ENCODE measurements at places on chromosomes 7 and 10.

GRCh38 chr7:28296571-28297483 lies 115.5 kb upstream of the CREB5 start:
- H3K27me3 ChIP-seq = no peaks in the 10 kb centered on the region
- peaks cover 61% of the 10 kb centered on the region for H3K4me1 ChIP-seq

DNA sequence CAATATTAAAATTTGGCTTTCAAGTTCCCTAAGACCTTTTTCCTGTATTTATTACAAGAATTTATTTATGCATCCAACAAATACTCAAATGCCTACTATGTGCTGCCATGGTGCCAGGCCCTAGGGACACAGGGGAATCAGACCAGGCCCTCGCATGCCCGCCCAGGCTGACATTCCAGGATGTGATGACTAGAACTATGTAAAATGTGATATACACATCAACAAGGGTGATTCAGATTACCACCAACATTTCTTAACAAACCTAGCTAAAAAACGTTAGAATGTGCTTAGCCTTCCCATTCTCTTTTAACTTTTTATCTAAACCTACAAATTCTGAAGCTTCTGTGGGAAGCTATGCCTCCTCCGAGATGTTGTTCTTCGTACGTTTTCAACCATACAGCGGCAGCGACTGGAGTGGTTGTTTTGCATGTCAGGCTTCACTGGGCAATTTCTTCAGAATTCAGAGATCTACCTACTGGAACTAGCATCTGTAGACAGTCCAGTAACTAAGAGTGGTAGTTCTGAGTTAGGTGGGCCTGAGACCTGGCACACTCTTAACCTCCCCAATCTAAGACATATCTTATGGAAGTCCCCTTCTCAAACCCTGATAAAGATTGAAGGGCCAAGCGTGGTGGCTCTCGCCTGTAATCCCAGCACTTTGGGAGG lies 22.1 kb downstream of the GNA12 start:
- peaks cover under 1% of the 10 kb centered on the region for H3K36me3 ChIP-seq
- peaks cover 94% of the 10 kb centered on the region for H3K4me1 ChIP-seq
- DNase-seq = no peak
- no peaks in the 10 kb centered on the region for H3K27me3 ChIP-seq

- no peak overlapping the region for H3K27ac ChIP-seq
- H3K27me3 ChIP-seq = peaks cover 4% of the 10 kb centered on the region
- no peak for DNase-seq
- peaks cover 4% of the 10 kb centered on the region for H3K36me3 ChIP-seq
- peaks cover 44% of the 10 kb centered on the region for H3K4me1 ChIP-seq
These were observed 585.6 kb downstream of the SUGCT start for GRCh38 chr7:40720416-40720815.

- peaks cover 13% of the 10 kb centered on the region for H3K27me3 ChIP-seq
- H3K36me3 ChIP-seq = no peaks in the 10 kb centered on the region
- H3K4me3 ChIP-seq = peak overlapping the region; percentile 87
- DNase-seq = no peak
- no peak overlapping the region for H3K27ac ChIP-seq
These were observed 1.8 kb downstream of the SLK start for GRCh38 chr10:103968441-103969391.

GRCh38 chr7:29459589-29459988 lies 104.0 kb upstream of the PRR15 start:
- H3K36me3 ChIP-seq = no peaks in the 10 kb centered on the region
- H3K4me1 ChIP-seq = peaks cover 25% of the 10 kb centered on the region
- no peak overlapping the region for H3K27ac ChIP-seq
- DNase-seq = no peak

DNA sequence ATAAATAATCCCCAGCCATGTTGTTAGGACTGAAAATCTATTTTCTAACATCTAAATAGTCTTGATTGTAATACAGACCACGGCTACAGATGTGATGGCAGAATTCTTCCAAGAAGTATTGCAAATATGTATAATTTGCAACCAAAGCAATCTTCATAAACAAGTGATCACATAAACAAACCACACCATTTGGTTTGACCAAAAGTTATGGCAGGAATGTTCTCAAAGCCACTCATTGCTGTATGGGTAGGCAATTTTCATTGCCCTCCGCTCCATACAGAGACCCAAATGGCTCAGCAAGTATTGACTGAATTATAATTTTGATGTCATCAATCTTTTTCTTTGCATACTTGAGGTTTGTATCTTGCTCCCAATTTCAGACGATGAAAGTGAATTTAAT lies 19.0 kb upstream of the RHOBTB1 start:
- H3K36me3 ChIP-seq = no peaks in the 10 kb centered on the region
- no peak overlapping the region for H3K27ac ChIP-seq
- no peaks in the 10 kb centered on the region for H3K27me3 ChIP-seq
- no peak for DNase-seq
- H3K4me3 ChIP-seq = no peak overlapping the region
- H3K4me1 ChIP-seq = peaks cover 23% of the 10 kb centered on the region

GRCh38 chr7:135343361-135343760 lies 109.7 kb downstream of the STRA8 start:
- DNase-seq = no peak
- H3K27ac ChIP-seq = no peak overlapping the region
- no peak overlapping the region for H3K4me3 ChIP-seq
- no peaks in the 10 kb centered on the region for H3K27me3 ChIP-seq
- no peaks in the 10 kb centered on the region for H3K4me1 ChIP-seq

- H3K36me3 ChIP-seq = no peaks in the 10 kb centered on the region
- no peak overlapping the region for H3K27ac ChIP-seq
- no peaks in the 10 kb centered on the region for H3K27me3 ChIP-seq
These were observed 29.1 kb downstream of the EZH2 start for GRCh38 chr7:148854983-148855382.

- no peak overlapping the region for H3K27ac ChIP-seq
- no peak overlapping the region for H3K4me3 ChIP-seq
- no peaks in the 10 kb centered on the region for H3K27me3 ChIP-seq
- no peaks in the 10 kb centered on the region for H3K36me3 ChIP-seq
These were observed 166.2 kb upstream of the CACNA2D1 start for GRCh38 chr7:82609746-82610145.

DNA sequence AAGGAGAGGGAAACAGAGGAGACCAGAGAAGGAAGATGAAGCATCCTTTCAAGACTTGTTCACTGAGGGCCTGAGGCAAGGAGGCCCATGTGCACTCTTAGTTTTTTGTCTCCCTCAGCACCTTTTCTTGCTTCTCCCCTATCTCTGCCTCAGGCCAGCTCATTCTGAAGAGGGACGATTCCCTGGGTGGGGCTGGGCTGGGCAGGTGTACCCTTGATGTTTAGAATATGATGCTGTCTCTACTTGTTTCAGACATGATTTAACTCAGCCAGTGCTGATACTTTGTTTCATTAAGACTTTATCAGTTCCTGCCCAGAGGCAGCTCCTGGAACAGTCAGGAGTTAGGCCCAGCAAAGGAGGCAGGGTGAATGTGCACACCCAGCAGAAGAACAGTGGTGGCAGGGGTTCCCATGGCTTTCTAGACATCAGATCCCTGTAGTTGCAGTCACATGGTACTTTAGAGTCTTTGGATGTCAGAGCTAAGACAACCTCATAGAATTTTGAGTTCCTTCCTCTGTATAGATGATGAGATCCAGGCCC lies 3.4 kb downstream of the PRXL2A start:
- no peak overlapping the region for H3K4me3 ChIP-seq
- DNase-seq = no peak
- no peaks in the 10 kb centered on the region for H3K36me3 ChIP-seq
- H3K4me1 ChIP-seq = peaks cover 61% of the 10 kb centered on the region
- no peak overlapping the region for H3K27ac ChIP-seq

DNA sequence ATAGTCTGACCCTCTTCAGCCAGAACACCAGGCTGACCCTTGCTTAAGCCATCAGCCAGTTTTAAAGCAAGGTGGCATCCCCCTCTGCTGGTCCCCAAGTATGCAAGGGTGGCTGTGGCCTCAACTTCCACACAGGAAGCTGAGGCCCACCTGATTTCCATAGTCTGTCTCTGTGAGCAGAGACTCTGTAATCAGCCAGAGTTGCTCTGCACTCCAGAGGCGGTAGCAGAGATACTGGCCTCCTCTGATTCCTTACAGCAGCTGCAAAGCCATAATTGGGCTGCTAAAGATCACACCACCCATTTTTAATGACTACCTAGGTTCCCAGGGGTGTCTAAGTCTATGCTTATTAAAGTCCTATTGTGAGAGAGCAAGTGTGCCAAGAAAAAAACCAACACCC lies 1.8 kb downstream of the PDAP1 start:
- peak overlapping the region; percentile 99 for H3K4me3 ChIP-seq
- H3K27me3 ChIP-seq = no peaks in the 10 kb centered on the region
- peaks cover 18% of the 10 kb centered on the region for H3K4me1 ChIP-seq
- no peak for DNase-seq

DNA sequence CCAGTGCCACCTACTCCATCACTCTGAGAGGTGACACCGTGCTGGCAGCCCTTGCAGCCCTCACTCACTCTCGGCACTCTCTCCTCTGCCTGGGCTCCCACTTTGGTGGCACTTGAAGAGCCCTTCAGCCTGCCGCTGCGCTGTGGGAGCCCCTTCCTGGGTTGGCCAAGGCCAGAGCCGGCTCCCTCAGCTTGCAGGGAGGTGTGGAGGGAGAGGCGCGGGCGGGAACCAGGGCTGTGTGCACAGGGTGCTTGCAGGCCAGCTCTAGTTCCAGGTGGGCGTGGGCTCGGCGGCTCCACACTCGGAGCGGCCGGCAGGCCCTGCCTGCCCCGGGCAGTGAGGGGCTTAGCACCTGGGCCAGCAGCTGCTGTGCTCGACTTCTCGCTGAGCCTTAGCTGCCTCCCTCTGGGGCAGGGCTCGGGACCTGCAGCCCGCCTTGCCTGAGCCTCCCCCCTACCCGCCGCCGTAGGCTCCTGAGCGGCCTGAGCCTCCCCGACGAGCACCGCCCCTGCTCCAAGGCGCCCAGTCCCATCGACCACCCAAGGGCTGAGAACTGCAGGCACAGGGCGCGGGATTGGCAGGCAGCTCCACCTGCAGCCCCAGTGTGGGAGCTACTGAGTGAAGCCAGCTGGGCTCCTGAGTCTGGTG lies 48.7 kb upstream of the SLC35G1 start:
- no peak overlapping the region for H3K4me3 ChIP-seq
- no peak overlapping the region for H3K27ac ChIP-seq
- peaks cover 100% of the 10 kb centered on the region for H3K27me3 ChIP-seq
- no peak for DNase-seq
- peaks cover 43% of the 10 kb centered on the region for H3K36me3 ChIP-seq
- H3K4me1 ChIP-seq = peaks cover 29% of the 10 kb centered on the region

- no peak overlapping the region for H3K27ac ChIP-seq
- peaks cover 23% of the 10 kb centered on the region for H3K4me1 ChIP-seq
- peaks cover 5% of the 10 kb centered on the region for H3K36me3 ChIP-seq
- H3K27me3 ChIP-seq = peaks cover 53% of the 10 kb centered on the region
- no peak for DNase-seq
These were observed 427.1 kb upstream of the GALNT17 start for GRCh38 chr7:70704831-70705346.

DNA sequence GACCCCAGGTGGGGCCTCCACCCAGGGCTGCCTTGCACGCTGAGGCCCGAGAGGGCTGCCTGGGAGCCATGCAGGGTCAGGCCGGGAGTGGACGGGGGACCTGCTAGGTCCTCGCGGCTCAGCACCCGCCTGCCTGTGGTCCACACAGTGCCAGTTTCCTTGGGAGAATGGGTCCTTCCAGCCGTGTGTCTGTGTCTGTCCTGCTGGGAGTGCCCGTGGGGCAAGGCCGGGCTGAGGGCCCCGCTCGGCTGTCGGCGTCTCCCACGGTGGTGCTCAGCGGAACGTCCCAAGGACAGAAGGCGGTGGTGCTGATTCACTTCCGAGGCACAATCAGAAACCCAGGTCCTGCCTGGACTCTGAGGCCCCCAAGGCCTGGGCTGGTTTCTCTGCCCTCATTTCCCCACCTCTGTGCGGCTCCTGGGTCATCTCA lies 23.2 kb upstream of the GTPBP4 start:
- no peak overlapping the region for H3K4me3 ChIP-seq
- H3K27me3 ChIP-seq = peaks cover 13% of the 10 kb centered on the region
- no peak for DNase-seq
- no peaks in the 10 kb centered on the region for H3K36me3 ChIP-seq

DNA sequence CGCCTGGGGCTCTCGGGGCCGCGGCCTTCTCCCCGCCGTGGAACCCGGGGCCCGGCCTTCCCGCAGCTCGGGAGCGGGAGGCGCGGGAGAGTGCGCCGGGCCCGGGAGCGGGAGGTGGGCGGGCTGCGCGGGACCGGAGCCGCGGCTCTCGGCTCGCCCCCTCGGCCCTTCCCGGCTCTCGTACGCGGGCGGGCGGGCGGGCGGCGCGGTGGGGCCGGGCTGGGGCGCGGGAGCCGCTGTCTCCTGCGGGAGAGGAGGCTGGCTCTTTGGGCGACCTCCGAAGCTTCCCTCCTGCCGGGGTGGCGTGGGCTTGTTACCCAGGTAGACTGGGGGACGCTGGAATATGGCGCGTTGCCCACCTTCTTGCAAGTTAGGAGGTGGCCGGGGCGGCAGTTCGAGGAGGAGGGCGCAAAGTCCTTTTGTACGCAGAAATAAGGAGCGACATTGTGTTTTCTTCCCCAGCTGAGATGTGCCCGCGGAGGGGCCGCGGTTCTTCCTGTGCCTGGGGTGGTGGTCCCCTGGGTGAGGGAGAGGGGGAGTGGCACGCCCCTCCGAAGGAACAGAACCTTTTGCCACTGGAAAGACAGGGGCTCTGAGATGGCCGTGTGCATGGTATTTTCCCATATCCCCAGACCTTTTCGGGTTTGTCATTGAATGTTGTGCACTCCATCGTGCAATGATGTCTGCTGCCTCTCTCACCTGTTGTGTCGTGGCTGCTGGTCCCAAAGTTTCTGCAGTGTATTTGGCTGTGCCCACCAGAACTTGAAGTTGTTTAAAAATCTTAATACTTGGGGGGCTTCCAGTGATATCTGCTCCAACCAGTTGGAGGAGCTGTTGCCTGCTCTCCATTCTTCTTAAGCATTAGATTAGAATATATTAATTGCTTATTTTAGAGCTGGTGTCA lies 844 bp downstream of the NRF1 start:
- peak; percentile 31 for DNase-seq
- peak overlapping the region; percentile 92 for H3K4me3 ChIP-seq
- peak overlapping the region; percentile 70 for H3K27ac ChIP-seq
- peaks cover 37% of the 10 kb centered on the region for H3K4me1 ChIP-seq
- no peaks in the 10 kb centered on the region for H3K27me3 ChIP-seq

DNA sequence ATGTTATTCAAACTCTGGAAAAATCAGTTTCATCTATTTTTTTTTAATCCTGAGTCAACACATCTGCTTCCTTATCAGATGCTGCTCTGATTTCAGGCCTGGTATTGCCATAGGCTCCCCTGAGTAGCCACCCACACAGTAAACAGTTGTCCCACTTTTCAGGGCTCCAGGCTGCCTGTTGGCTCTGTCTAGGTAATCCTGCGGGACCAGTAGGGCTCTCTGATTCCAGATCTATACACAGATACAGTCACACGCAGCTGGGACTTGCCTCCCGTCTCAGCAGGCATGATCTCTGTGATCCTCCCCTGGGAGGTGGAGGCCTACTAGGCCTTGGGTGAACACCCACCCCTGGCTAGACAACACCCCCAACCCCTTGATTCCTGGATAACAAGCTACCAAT lies 206.1 kb downstream of the CREB5 start:
- no peak overlapping the region for H3K4me3 ChIP-seq
- H3K4me1 ChIP-seq = no peaks in the 10 kb centered on the region
- no peaks in the 10 kb centered on the region for H3K36me3 ChIP-seq
- no peak overlapping the region for H3K27ac ChIP-seq

All from WTC11 (cell line).